ENCODE measurements at places on chromosomes 4 and X.

DNA sequence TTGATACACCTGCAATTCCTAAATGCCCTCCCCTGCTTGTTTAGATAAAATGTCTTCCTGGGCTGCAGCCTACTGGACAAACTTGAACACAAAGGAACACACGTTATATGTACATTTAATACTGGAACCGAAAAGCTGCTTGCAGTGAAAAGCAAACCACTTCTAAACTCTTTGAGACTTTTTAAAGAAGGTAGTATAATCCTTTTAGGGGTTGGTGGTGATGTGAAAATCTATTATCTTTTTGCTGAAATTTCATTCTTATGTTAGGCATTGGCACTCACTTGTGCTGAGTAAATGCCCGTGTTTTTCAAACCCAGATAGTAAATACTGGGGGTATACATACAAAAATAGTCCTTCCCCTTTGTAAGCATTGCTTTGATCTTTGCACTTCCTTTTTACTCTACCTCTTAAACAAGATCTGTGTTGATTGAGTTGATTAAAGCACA is 2.2 kb downstream of the NFKB1 start:
- DNase-seq: no peak

DNA sequence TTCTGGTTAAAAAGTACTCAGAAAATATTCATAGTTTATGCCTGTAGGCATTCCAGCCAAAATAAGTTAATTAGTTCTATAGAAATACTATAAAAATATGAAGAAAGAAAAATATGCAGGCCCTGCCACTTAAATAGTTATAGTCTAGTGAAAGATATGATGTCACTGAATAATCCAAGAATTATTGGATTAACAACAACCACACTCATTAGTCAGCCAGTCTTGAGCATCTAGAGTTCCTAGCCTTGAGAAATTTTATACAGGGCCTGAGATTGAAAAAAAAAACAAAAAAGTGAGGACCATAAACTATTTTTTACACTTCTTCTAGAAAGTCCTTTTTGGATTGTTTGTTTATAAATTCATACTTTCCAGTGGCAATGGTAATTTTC is 823.0 kb downstream of the FAT4 start:
- no peak for DNase-seq

GRCh38 chrX:10726647-10727046 is 106.3 kb upstream of the MID1 start:
- no peak for DNase-seq

DNA sequence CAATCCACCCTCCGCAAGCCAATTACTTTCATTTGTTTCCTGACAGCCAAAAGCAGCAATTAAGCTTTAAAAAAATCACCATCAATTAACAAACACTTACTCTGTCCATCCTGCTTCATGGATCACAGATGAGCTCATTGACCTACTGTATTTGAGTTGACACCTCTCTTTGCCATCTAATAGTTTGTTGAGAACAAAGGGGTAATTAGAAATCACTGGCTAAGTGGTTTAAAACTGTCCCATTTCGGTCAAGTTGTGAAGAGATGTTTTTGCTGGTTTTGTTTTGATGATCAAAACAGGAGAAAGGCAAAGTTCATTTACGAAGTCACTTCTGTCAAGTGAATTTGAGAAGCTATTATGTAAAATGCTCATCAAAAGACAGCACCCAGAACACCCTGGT is 10.4 kb downstream of the SH3KBP1 start:
- no peak for DNase-seq

GRCh38 chr4:139740531-139741041 is 75.0 kb downstream of the MGST2 start:
- no peak for DNase-seq

DNA sequence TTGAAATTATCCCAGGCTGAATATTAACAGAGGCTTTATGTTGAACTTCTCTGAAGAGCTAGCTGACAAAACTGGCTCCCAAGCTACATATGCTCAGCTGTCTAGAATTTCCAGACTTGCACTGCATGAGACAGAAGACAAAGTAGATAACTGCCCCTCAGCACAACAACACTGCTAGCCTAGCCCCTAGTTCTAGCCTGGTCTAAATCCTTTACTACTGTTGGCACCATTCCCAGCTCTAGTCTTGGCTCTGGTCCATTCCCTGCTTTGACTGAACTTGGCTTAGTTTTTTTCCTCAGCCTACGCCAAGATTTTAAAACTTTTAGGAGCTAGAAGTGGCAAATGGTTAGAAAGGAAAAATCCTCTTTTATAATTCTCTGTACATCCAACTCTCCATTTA is 7.6 kb upstream of the OPHN1 start:
- DNase-seq: no peak

DNA sequence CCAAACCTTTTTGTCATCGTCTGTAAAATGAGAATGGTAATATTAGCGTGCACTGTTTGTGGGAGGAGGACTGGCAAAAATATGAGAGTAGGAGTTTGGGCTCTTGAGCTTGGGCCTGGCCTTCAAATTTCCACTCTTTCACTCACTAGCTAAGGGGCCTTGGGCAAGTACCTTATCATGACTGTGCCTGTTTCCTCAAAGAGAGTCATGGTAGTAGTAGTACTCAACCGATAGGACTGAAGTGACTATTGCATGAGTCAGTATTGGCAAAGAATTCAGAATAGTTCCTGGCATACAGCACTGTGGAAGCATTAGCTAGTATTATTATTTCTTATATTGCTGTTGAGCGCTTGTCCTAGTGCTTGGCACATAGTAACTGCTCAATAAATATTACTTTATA is 16.0 kb upstream of the RBM3 start:
- no peak for DNase-seq

DNA sequence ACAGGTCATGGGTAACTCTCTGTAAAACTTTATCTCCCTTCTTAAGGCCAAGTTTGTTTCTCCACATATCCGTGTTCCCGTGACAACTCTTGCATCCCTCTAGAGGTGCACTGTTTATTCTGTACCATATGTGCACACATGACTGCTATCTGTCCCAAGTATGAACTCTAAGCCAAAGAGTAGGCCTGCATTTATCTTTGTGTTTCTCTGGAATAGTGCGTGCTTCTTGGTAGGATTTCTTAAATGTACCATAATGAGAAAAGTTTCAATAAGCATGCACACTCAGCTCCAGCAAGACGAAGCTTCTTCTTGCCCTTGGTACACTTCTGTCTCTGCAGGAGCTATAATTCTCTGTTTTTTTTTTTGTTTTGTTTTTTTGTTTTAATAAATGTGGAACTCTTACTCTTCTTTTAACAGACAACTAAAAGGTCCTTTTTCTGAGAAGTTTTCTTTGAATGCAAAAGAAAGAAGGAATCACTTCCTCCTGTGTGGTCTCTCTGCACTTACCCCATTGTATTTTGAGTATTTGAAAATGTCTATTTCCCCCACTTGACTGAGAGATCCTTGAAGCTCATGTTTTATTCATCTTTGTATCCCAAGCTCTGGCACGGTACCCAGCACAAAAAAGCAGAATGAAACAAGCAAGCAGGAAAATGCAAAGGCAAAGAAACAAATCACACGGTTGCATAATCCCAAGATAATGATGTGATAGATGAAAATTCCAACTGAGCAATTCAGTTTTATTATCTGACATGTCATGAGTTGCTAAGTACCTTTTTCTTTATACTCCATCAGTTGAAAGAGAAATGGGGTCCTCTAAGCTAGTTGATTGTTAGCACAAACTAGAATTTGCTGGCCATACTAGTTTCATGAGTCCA is 521.9 kb upstream of the BOD1L1 start:
- DNase-seq: no peak

DNA sequence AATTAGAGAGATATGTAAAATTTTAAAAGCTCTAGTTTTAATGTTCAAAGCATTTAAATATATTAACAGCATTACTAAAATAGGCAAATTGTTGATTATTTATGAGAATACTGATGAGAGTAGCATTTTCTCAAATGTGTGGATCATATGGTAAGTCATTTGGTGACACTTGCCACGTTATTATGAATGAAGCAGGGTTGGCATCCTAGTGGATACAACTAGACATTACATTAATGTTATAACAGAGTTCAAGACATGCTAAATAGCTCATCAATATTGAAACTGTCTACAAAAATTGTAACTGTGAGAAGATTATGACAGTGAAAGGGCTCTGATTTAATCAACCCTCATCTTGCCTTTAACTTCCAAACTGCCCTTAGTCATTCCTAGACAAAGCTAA is 171.1 kb downstream of the PDGFC start:
- DNase-seq: no peak

GRCh38 chr4:145769450-145770037 is 89.6 kb downstream of the C4orf51 start:
- DNase-seq: no peak

- DNase-seq: no peak
These were observed 318.1 kb upstream of the CASK start for GRCh38 chrX:42241421-42241820.

DNA sequence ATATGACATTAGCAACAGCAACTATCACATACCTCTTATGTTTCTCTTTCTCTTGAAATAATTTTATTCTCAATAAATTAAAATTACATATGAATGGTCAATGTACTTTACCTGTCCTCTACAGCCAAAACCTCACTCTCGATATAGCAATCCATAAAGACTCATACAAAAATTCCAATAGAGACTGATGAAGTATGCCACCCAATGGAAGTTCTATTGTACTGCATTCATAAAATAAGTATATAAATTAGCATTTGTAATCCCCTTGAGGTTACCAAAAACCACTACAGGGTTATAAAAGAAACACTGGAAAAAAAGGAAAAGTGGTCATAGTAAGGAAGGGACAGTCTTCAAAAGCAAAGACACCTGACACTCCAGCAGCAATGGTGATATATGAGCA is 32.8 kb downstream of the CLDN2 start:
- no peak for DNase-seq

- peak; percentile 88 for DNase-seq
These were observed at the start of the genes RWDD4 and TRAPPC11 for GRCh38 chr4:183659029-183659871. TSS of gene RWDD4 (minus strand) at chr4:183659185. CDS start at chr4:183658952, 233 bp downstream. TSS of gene TRAPPC11 (plus strand) at chr4:183659293. CDS start at chr4:183663868, 4,575 bp downstream.

DNA sequence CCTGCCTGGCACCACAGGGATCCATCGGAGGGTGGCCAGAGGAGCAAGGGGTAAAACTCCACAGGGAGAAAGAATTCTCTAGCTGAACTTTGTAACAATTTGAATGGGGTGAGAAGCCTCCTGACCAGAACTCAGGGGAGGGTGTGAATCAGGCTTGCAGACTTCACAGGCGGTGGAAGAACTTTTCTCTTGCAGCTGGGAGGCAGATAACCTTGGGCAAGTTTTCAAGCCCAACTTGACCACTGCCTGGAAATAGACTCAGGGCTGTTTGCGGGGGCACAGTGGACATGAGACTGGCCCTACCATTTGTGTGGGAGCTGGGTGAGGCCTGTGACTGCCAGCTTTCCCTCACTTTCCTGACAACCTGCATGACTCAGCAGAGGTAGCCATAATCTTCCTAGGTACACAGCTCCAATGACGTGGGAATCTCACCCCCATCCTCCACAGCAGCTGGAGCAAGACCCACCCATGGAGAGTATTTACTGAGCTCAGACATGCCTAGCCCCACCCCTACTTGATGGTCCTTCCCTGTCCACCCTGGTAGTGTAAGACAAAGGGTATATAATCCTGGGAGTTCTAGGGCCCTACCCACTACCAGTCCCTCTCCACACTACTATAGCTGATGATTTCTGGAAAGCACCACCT is 210.0 kb upstream of the AGTR2 start:
- no peak for DNase-seq

- DNase-seq: no peak
These were observed 50.0 kb downstream of the HOPX start for GRCh38 chr4:56630876-56631666.

- no peak for DNase-seq
These were observed 629.7 kb downstream of the STIM2 start for GRCh38 chr4:27490315-27490714.

DNA sequence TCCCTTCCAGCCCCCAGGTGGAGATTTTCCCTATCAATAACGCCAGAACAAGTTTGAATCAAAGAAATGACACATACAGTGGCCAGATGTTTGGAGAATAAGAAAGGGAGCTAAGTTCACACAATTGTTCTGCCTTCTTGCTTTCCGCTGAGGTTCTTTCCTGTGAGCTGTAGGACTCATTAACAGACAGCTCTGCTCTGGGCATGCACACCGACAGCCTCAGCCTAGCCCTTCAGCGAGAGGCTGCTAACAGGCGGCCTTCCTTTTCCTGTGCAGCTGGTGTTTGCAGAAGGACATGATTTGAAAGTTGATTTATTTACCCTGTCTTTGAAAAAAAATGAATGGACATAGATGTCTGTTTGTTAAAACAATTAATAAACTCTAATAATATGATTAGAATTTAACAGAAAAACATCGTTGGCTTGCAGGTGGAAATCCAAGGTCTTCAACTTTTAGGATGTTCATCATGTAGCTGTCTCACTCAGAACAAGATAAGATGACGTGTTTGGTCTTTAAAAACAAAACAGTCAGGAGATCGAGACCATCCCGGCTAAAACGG is 183.3 kb downstream of the KDR start:
- DNase-seq: no peak

GRCh38 chrX:122572461-122572860 is 611.6 kb upstream of the GRIA3 start:
- no peak for DNase-seq

- DNase-seq: no peak
These were observed 21.5 kb upstream of the CSTF2 start for GRCh38 chrX:100798484-100799214.

DNA sequence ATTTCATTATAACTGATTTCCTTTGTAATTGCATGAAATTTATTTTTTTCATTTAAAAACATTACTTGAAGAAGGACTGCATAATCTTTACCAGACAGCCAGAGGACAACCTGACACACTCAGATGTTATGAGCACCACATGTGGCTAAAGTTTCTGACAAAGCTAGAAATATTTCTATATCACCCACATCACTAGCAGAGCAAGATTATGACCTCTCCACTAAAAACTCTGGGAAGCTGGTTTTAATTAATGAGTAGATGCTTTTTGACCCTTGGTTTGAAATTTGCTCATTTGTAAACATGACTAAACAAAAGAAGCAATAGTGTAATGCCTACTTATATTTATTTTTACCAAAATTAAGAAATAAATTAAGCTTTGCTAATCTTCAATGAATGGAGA is 661.5 kb upstream of the EPHA5 start:
- no peak for DNase-seq

DNA sequence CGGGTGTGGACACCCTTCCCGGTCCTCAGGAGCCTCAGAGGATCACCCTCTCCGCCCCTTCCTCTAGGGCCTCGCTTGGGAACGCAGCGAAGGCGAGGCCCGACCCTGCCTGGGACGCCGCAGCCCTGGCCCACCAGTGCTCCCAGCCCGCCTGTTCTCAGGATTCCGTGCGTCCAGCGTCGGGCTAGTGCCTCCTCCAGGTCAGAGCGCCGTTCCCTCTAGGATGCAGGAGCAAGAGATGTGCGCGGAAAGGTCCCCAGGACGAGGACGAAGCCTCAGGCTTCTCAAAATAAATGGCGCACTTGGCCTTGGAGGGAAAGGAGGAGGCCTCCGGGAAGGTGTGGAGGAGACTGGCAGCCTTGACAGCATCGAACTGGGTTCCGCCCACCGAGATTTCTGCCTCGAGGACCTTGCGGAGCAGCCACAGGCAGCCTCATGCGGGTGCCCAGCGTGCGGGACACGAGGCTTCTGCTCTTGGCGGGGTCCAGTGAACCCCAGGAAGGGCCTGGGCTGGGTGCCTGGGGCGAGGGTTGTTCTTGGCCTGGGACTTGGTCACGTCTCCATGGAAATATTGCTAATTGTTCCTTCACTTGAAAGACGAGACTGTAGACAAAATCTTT is 35.1 kb downstream of the PITX2 start:
- no peak for DNase-seq
